ENCODE measurements at places on chromosomes 12 and 14.

- DNase-seq = no peak
Measured at GRCh38 chr12:8482571-8483061, 26.9 kb downstream of the CLEC6A start.

GRCh38 chr12:115444346-115444745, 760.4 kb upstream of the TBX3 start:
- no peak for DNase-seq

DNA sequence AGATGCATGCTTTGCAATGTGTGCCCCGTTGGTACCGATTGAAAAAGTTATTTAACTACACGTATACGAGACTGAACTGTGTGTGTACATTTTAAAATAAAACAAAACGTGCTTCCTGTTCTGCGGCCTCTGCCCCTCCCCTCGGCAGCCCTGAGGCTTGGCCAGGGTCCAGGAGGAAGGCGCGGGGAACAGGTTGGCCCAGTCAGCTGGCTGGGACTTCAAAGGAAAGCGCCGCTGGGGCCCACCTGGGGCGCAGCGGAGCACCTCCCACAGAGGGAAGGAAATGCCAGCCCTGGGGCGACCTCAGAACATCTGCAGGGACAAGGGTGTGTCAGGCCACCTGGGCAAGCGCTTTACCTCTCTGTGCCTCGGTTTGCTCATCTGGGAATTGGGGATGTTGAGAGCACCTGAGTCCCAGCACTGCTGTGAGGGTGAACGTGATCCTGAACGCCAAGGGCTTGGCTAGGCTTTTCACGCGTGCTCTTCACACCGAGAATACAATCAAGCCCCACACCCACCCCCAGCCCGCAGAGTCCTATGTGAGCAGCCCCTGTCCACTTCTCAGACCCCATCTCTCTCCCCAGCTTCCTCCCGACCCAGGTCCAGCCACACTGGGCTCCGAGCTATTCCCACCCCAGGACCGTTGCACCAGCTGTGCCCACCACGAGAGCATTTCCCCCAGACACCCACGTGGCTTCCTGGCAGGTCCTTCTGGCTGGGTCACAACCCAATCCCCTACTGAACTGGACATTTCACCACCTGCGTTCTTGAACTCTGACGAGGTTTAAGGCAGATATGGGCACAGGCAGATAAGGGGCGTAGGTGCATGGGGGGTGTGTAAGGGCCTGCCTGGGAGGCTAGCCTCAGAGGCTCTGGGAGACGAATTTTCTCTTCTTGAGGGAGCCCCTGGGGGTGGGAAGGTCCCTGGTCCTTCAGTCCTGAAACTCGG, 41.9 kb upstream of the NCOR2 start:
- peak; percentile 85 for DNase-seq

DNA sequence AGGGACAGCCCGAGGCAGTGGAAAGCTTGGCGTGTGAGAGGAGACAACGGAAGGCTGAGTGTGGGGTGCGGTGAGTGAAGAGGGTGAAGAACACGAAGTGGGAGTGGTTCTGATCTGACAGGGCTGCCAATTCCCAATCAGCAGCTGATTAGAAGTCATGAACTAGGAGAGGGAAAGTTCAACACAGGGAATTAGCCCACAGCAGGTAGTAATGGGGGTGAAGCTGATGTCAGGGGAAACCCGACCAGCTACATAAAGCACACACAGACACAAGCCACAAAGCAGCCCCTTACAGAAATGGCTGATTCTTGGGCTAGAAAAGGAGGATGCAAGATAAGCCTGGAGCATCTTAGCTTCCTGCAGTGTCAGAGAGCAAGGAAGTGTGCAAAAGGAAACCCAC, 47.5 kb upstream of the TCL1A start:
- no peak for DNase-seq

- no peak for DNase-seq
Measured at GRCh38 chr12:117188121-117188665, 2.1 kb downstream of the FBXO21 start.

DNA sequence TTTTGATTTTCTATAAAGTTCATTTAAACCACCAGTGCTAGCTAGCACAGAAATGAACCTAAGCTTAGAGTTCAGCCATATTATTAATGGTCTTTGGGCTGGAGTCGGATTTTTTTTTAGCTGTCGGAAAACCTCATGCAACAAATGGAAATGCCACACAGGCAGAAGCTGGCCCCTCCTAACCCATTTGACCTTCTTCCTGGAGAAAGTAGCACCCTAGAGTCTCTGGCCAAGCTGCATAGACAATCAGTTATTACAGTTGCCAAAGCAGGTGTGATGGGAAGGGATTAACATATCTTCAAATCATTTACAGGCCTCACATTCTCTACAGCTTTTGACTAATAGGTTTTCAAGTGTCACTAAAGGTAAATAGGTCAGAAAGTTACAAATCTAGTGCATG, 49.4 kb downstream of the PTPRQ start:
- no peak for DNase-seq

DNA sequence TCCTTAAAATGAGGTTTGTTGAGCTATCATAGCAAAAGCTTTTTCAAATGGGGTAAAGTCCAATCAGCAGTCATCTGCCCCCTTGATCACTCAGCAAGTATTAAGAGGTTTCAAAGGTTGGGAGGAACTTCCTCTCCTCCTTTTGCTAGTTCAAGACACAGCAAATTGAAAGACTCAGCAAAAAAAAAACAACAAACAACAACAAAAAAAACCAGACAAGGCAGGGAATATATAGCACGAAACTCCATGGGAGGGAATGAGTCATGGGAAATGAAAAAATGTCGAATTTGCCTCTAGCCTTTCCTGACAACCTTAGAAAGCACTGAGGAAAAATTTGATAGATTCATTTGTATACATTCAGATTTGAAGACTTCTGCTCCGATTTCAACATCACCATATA, 1.6 kb upstream of the SLC7A8 start:
- DNase-seq = no peak

- no peak for DNase-seq
Measured at GRCh38 chr14:59091976-59092375, 96.5 kb upstream of the DAAM1 start.

DNA sequence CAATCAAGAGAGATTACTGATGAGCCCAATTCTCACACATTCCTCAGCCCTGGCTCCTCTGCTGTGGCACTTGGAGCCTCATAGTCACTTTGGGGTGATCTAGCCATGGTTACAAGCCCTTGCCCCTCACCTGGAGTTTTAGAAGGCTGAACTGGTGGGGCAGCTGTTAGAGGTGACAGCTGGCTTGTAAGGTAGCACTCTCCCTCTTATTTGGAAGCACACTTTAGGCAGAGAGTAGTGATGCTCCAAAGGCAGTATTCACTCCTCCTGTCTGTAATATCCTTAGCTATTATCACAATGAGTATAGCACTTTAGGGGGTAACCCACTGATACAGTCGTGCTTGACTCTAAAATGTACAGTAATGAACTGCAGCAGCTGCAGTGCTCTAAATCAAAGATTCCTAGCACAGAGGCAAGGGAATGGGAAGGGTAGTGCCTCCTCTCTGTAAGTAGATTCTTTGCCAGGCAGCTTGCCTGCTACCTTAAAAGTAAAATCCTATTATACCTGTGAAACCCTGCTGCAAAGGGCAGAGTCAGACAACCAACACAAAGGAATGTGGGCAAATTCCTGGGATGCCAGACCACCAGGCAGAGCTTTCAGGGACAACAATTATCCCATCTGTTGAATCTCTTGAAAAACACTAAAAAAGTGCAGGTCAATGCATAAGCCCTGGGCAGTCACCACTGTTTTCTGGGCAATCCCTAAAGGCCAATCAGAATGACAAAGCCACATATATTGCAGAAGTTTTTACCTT, 336.3 kb downstream of the NOVA1 start:
- DNase-seq = no peak

DNA sequence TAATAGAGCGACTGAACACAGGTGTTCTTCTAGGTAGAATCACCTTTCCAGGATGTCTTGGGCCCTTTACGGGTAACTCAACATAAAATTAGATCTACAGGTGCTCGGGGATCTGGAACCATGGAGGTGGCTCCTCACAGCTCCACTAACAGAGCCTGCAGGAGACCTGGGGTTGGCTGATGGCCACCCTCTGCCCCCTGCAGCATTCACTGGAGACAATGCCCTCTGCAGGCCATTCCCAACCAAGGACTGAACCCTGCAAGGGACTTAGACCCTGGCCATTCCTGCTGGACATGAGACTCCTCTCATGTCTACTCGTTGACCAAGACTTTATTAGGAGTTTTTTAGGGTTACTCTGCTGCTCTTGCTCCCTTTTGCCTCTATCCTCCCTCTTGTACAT, 58.5 kb upstream of the PPP4R3A start:
- DNase-seq = no peak

DNA sequence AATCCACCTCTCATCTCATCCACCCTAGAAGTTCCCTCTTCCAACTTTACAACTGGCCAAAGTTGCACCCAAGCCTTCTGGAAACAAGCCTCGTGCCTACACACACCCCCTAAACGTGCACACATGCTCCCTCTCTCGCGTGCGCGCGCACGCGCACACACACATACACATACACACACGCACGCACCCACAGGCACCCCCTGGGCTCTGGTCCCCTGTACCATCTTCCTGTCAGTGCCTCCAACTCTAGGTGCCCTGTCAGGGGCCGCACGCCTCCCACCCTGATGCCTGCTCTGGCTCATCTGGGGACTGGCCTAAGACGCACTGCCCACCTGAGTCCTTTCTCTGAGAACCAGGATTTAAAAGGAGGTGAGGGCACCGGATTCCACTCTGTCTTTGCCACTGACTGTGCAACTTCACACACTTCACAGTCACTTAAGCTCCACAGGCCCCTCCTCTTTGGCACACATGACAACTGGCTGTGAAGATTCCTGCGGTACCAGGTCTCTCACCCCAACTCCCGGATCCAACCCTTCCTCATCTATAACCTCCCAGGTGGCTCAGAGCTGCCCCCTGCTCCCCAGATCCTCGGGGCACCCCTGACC, 45.5 kb downstream of the TESC start:
- DNase-seq = no peak

GRCh38 chr12:121812320-121812871, 8.6 kb downstream of the SETD1B start:
- DNase-seq = peak; percentile 76

DNA sequence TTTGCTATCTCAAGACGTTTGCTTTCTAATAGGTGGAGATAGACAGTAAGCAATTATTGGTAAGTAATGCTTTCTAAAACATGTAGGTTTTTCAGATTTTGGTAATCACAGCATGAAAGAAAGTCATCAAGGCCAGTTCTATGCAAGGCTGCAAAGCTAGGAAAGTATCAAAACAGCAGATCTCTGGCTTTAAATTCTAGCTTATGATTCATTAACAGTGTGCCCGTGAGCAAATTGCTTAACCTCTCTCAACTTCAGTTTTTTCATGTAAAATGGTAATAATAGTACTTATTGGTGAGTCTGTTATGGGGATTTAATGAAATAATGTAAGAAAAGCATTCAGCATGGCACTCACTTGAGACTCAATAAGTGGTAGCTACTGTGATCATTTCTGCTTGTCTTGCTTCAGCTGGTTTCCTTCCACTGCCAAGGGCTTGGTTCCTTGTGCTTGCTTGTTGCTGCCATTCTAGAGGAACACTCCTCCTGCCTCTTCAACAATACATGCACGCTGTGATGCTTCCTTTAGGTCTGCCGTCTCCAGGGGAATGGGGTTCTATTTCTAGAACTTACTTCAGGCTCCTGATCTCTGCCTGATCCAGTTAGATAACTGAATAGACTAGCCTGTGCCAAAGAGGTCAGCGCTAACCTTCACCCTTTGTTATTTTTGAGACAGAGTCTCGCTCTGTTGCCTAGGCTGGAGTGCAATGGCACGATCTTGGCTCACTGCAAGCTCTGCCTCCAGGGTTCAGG, 88.4 kb downstream of the CAND1 start:
- DNase-seq = no peak

DNA sequence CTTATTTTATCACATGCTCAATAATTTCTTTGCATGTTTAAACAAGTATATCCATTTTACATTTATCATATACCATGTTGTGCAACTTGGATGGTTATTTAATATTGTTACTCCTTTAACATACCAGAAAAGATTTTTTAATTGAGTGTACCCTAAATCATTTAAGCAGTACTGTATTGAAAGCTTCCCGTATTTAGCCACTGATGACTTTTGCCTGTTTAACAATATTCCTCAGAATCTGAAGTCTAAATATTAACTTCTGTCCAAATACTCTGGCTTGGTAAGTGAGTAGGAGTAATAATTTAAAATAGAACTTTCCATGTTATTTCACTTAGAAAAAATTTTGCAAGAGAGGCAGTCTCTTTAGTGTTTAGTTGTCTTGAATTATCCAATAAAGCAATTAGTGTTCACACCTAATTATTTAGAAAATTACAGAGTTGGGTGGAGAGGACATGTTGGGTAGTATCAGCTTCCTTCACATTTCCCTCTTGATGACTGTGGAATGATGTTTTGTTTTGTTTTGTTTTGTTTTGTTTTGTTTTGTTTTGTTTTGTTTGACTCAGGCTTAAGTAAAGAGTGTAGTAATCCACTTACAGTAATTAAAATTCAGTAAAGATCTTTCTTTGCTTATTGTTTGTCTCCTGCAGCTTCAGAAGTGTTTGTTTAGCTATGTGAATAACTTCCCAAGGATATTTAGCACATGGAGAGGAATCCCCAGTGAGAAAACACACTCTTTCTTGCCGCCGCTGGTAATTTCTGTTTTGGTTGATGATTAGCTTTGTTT, 59.5 kb downstream of the DAAM1 start:
- DNase-seq = no peak
